Right cardiac atrium (tissue), 5 donors: ENCODE measurements at places on chromosomes 5 and 9. TPM values are rescaled to one million over a fixed set of nuclear protein-coding genes. Genes with fewer than 3 reads are reported as not detected.

DNA sequence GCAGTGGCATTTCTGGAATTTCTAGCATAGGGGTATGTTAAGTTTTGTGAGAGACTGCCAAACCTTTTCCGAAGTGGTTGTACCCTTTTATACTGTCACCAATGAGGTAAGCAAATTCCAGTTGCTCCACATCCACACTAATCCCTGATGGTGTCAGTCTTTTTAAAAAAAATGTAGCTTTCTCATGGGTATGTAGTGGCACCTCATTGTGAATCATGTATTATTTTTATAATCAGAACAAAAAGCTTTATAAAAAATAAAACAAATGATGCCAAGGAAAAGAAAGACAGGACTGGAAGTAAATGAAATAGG is 93.4 kb upstream of the CLINT1 start:
- DNase-seq: no peak

DNA sequence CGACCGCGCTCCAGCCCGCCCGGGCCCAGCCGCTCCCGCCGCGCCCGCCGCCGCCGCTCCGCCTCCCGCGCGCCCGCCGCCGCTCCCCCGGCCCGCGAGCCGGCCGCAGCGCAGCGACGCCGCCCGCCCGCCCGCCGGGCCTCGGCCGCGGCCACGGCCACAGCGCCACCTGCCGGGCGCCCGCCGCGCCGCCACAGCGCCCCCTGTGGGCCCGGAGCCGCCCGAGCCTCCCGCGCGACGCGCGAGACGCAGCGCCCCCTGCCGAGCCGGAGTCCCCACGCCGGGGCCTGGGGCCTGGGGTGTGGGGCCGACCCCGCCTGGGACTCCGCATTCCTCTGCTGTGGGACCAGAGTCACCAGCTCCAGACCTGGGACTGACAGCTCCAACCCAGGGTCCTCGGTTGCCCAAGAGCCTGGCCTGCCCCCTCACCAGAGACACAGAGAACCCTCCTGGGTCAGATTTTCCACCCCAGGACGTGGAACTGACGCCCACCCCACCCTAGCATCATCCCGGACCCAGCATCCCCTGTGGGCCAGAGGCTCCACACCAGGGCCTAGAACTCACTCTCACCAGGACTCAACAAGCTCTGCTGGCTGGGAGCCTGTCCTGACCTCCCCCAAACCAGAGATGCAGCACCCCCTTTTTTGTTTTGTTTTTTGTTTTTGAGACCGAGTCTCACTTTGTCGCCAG is at the start of gene RAPGEF1:
Gene RAPGEF1, minus strand, starts transcription at position 118 of the 690 bp plus-strand sequence. CDS start 246 bp downstream, outside the sequence.
- peak; percentile 70 for DNase-seq

DNA sequence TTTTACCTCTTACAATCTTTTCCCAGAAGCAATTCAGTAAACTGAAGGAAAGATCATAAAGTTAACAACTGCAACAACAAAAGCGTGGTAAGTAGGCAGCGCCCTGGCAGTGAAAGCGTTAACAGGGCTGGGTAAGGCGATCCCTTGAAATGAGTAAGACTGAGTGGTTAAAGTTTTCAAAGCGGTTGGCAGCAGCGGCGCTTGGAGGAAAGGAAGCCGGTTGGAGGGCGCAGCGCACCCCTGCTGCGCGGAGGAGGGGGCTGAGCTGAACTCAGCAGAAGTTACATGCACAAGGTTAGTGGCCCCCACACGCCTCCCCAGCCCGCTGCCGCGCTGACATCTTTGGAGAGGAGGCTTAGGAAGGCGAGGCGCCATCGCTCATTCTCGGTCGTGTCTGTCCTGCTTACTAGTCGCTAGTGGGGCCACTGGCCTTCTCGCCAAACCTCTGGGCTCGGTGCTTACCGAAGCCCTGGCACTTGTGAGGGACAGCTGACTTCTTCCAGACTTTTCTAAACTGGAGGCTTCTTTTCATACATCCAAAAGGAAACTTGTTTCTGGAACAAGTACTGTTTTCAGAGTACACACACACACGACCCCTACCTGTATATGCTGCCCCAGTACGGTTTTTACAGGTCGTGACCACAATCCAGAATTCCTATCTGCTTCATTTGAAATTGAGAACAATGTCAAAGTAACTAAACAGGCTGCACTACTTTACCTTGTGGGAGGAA is at the start of gene SH3RF2:
Gene SH3RF2, plus strand, starts transcription at position 178 of the 731 bp plus-strand sequence. CDS start 1,351 bp downstream, outside the sequence.
- peak; percentile 49 for DNase-seq

DNA sequence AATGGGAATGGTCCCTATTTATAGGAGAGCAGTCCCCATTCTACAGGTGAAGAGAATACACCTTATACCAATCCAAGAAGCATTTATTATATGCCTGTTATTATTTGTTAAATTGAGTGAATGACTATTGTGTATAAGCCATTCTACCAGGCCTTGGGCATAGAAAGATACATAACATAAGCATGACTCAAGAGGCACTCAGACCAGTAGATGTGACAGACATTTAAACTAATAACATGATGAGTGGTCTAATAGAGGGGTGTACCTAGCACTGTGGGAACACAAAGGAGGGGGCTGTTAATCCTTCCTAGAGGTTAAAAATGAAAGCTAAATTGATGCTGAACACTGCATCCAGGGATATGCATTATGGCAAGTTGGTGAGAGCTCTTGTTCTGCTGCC is 145.0 kb upstream of the TNC start:
- DNase-seq: no peak

PCDHB1 gene
- not detected for total RNA-seq
